Thoracic aorta (tissue), 2 donors: ENCODE measurements at places on chromosomes 4 and X. TPM values are rescaled to one million over a fixed set of nuclear protein-coding genes. Genes with fewer than 3 reads are reported as not detected.

GRK4 gene
- 9.9 TPM for total RNA-seq

HS6ST2 gene
- not detected for total RNA-seq

RNF150 gene
- 11.6 TPM for total RNA-seq

RHOH gene
- total RNA-seq = 10.2 TPM

DNA sequence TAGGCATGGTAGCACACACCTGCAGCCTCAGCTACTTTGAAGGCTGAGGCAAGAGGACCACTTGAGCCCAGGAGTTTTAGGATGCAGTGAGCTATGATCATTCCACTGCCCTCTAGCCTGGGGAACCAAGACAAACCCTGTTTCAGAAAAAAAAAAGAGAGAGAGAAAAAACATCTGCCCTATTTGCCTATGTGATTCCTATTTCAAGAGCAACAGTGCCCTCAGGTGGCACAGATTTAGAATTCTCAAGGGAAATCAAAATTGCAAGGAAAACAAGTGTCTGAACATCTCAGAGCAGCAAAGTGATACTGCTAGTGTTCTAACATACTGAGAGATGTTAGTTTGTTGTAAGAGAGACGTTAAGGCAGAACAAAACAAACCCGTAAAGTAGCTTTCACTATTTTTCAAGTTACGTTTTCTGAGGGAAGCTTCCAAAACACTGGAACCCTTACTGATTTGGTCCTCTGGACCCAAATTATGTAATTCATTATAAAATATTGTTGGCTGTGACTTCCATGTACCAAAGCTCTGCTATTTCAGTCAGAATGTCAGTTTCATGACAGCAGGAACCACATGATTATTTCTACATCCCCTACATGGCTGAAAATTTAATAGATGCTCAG is 7.9 kb downstream of the BDH2 start:
- no peak overlapping the region for H3K4me3 ChIP-seq
- peaks cover 12% of the 10 kb centered on the region for H3K4me1 ChIP-seq
- H3K36me3 ChIP-seq = peaks cover 24% of the 10 kb centered on the region

UGT2A1 gene
- total RNA-seq = not detected
